SK-N-SH (cell line): ENCODE measurements at places on chromosomes 2 and 18.

GRCh38 chr2:166067229-166067628 is 60.6 kb downstream of the SCN1A start:
- no peak for DNase-seq

DNA sequence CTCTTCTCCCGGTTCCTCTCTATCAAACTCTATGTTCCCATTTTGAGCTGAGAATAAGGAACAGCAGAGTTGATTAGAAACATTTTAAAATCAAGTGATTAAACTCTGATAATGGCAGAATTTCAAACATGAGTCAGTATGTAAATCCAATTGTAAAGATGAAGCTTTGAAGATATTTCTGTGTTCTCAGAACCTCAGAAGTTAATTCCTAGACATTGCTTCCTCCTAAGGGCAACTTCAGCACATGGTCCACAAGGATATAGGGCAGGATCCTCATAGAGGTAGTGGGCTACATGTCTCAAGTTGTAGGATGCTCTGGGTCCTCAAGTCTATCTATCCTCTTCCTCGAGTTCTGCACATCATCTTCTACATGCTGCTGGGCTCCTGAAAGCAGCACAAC is 46.3 kb downstream of the QPCT start:
- no peak for DNase-seq

GRCh38 chr2:9761577-9761976 is 81.7 kb upstream of the TAF1B start:
- DNase-seq, result no peak

- no peak for DNase-seq
Observed at GRCh38 chr2:88139203-88139702, 11.4 kb upstream of the FABP1 start.

GRCh38 chr18:8253944-8254343 is 355.3 kb upstream of the RAB12 start:
- peak; percentile 74 for DNase-seq

- DNase-seq, result no peak
Observed at GRCh38 chr2:216648105-216648504, 14.9 kb downstream of the IGFBP2 start.

GRCh38 chr2:159890551-159891266 is 92.7 kb upstream of the CD302 start:
- DNase-seq, result no peak
